ENCODE measurements at places on chromosomes 2 and 18.

GRCh38 chr2:23069923-23070322 is 315.1 kb upstream of the KLHL29 start:
- DNase-seq, result no peak

DNA sequence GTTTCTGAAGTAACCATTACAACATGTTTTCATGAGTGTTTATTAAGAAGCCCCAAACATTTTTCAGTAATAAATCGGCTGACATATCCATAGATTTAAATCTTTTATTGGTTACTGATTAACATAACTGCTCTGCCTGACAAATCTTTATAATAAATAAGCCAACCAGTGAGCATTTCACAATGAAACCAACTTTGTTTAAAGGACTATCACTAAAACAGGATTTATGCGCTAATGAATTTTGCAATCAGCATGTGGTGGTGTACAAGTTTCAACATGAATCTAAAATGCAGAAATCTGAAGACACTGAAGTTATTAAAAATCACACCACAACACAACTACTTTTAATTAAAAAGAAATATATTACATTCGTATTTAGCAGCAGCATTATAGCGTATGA is 166.7 kb downstream of the MEIS1 start:
- no peak for DNase-seq

GRCh38 chr2:239002954-239003623 is 155.2 kb downstream of the TWIST2 start:
- no peak for DNase-seq

DNA sequence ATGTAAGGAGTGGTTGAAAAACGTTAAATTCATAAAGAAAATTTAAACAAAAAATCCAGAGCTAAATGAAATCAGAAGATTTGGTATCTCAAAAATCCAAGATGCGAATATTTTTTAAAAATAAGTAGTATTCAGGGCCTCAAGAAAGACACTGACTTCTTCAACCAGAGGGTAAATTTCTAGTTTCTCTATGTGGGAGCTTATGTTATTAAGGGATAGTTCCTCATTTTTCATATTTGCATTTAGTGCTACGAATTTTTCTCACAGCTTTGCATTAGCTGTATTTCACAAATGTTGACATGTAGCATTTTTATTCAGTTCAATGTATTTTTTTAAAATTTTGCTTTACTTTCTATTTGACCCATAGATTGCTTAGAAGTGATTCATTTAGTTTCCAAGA is 454.7 kb downstream of the CBLN2 start:
- no peak for DNase-seq

DNA sequence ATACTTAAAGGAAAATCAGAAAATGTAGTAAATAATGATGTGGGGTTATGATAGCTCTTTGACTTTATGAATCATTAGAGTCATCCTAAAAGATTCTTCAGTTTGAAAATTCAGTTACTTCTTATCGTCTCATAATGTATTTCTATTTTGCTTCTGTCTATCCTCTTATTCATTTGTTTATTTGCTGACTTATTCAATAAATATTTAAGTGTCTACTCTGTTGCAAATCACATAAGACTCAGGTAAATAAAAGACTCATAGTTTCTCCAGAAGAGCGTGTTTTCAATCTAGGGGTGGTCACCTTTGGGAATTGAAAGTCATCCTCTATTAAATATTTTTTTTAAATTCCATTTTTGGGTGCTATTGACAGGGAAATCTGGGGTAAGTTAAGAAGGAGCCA is 69.1 kb upstream of the RBMS1 start:
- no peak for DNase-seq

GRCh38 chr2:229566370-229566769 is 148.0 kb downstream of the DNER start:
- no peak for DNase-seq

DNA sequence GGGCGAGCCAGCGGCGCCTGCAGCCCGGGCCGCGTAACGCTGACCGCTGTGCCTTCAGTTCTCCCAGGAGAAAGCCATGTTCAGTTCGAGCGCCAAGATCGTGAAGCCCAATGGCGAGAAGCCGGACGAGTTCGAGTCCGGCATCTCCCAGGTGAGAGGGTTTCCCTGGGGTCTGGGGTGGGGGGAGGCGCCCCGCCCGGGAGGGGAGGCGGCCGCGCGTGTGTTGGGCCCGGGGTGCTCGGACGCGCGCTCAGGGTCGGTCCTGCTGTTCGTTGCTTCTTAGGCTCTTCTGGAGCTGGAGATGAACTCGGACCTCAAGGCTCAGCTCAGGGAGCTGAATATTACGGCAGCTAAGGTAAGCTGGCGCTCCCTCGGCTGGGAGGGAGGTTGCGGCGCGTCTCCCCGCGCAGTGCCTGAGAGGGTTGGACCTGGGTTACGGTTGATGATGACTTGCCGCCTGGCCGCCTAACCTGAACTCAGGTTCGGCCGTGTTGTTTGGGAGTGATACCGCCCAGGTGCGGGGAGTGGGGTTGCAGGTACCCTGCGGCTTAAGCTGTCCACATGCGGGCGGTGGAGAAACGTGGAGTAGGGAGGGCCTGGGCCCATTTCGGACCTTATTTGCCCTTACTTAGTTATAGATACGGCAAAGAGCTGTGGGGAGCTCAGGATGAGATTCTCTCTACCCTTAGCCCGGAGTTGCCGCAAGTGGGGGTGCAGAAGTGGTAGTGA is 638 bp downstream of the RPS7 start:
- no peak for DNase-seq

DNA sequence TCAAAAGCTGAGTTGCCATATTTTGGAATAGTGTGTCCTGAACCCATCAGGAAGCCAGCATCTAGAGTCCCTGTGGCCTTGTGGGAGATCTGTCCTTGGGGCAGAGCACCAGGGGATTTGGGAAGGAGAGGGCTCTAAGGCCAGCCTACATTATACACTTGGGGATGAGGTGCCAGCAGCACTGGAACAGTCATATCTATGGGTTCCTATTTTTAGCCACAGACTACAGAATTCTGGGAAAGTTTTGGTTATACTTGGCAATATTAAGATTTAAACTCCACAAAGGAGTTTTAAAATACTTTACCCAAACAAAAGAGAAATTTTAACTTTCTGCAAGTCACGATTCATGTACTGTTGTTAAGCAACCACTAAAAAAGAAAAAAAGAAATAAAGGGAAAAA is 405.7 kb upstream of the MMADHC start:
- DNase-seq, result no peak

GRCh38 chr2:205276116-205276777 is 406.1 kb upstream of the NRP2 start:
- no peak for DNase-seq

- no peak for DNase-seq
Observed at GRCh38 chr2:128439791-128440665, 121.4 kb upstream of the HS6ST1 start.

DNA sequence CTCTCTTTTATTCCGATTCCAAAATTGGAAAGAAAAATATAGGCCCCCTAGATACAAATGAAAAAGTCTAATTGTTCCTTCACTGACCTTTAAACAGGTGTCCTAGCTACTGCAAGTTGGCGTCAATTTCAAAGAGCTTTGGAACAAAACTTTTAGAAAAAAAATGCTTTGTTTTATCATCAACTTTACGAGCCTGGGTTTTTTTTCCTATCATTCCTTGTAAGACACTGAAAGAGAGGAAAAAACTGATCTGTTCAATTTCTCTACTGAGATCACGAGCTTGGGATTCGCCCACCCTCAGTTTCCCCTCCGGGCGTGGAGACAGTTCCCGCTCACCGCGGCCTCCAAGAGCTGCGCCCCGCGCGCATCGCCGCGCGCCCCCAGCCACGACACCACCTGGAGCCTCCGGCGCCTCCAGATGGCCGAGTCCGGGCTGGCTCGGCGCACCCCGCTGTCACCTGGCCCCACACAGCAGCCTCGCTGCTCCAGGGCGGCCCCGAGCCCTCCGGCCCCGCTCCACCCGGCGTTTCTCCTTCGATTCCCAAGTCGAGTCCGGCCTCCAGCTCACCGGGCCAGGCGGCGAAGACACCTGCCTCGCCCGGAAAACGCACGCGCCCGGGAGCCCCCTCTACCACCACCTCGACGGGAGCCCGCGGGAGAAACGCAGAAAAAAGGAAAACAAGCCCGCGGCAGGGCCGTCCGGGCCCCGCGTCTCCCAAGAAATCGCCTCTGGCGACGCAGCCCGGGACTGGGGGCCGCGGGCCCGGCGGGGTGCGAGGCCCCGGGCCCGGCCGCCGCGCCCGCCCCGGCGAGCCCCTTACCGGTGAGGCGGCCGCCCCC is 656 bp downstream of the TBC1D8 start:
- no peak for DNase-seq

DNA sequence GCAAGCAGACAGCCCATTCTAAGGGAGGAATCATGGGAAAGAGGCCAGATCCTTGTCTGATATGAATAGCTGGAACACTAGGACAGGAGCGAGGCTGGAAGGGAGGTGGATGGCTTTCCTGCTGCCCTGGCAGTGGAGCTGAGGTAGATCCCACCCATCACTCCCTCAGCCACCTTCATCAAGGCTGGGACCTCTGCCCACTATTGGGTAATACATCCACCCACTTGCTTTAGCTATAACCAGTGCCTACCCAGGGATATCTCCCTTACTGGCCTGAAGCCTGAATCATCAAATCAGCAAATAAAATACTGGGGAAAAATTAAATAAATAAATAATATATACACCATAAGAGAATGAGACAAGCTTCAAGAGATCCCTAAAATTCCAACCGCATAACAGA is 183.2 kb upstream of the KYNU start:
- DNase-seq, result no peak

DNA sequence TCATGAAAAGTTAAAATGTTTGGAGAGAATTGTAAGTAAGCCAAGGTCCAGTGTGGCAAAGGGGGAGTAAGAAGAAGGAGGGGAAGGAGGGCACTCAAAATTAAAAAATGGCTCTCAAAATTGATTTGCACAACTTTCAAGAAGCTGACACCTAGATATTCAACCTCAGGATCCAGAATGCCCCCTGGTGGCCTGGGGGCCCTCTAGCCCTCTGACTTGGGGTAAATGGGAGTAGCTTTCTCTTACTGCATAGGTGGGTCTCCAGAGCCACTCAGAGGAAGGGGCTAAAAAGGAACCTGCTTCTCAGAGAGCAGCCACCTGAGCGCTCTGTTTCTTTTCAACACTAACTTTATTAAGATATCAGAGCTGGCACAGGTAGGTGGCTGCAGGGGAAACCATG is 968.5 kb downstream of the BCL11A start:
- DNase-seq, result no peak

GRCh38 chr2:75453384-75454240 is 107.1 kb downstream of the EVA1A start:
- no peak for DNase-seq

- DNase-seq, result no peak
Observed at GRCh38 chr2:236541008-236541562, 28.5 kb upstream of the ACKR3 start.

DNA sequence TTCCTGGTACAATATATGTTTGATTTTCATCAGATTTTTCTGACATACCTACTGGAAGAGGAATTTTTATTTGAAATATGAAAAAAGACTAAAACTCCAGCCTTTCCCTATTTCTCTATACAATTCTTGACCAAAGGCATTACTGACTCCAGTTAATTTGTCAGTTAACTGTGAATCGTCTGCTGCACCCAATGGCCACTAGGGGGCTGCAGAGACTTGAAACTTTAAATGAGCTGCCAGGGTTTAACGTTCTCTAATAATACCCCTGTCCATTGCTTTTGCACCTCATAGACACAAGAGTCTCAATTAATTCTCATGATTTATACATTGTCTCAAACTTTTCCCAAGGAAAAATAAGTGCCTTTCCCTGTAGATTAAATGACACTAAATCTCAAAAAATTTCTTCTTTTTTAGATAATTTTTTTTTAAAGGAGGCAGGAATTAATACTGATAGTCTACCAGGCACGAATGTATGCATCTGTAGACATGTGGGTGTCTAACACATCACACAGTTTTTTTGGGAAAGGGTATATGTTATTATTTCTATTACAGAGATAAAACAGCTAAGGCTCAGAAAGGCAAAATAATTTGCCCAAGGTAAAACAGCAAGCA is 1.8 kb upstream of the ALK start:
- DNase-seq, result no peak

DNA sequence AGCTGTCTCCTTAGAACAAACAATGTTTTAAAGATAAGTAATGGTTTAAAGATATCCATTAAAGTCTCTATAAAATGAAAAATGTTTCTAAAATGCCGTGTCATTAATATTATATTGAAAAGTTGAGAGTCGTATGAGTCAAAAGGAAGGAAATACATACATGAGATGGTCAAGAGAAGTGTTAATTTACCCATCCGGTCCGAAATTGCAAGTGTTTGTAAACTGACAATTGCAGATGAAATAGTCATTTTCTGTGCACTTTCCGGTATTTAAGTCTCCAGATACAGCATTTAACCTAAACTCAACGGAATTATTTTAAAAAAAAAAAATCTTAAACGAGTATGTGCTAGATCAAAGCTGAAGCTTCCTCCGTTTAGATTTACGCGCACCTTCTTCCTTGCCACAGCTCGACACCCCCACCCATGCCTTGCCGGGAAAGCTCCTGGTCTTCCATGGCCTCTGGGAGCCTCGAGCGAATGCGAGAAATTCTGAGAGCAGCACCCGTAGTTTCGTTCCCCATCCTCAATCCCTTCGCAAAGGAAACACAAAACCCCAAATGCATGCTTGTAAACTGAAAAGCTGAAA is 1.8 kb downstream of the DSC3 start:
- no peak for DNase-seq

DNA sequence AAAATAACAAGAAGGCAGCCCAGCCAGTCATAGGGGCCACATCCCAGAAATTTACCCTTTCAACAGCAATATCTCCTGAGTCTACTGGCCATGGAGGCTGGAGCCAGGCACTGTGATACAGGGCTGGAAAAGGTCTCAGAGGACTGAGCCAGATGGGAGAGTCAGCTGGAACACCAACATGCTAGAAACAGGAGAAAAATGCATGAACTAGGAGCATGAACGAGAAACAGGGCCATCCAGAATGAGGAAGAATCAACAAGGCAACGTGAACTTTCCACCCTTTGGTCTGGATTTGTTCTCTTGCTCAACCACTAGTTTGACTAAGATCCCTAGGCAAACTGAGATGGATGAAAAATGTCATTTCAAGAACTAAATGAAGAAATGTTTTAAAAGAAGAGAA is 13.1 kb downstream of the PID1 start:
- no peak for DNase-seq

GRCh38 chr2:62974999-62975398 is 75.6 kb upstream of the OTX1 start:
- no peak for DNase-seq

- no peak for DNase-seq
Observed at GRCh38 chr2:195507447-195508138, 149.4 kb upstream of the SLC39A10 start.

DNA sequence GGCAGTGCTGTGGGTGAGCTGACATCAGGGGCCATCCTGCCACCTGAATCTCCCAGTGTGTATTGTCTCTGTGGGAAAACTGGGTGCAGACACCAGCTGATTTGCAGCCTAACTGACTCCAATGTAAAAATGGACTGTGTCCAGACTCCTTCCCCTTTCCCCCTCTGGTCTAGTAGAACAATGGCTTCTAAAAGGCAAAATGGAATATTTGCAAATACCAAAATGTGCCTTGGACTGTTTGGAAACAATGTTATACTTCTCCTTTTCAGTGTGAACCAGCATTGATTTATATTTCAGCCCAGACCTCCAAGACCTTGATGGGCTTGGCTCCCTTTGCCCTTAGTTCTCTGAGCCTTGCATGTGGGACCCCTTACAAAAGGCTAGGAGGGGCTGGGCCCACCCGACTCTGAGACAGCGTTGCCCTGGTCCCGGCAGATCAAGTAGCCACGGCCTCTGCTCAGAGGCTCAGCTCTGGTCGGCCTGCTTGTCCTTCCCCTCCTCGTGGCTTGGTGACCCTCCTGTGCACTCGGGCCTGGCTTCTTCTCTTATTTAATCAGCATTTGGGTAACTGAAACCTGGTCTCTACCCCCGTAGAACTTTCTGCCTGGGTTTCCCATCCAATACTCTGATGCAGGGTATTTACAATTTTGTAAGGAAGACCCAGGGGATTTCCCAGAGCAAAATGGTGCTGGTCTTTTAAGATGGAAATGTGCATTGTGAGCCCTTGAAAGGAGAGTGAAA is 18.0 kb upstream of the ACKR3 start:
- DNase-seq, result no peak
